ENCODE measurements at places on chromosomes 16 and 17.

DNA sequence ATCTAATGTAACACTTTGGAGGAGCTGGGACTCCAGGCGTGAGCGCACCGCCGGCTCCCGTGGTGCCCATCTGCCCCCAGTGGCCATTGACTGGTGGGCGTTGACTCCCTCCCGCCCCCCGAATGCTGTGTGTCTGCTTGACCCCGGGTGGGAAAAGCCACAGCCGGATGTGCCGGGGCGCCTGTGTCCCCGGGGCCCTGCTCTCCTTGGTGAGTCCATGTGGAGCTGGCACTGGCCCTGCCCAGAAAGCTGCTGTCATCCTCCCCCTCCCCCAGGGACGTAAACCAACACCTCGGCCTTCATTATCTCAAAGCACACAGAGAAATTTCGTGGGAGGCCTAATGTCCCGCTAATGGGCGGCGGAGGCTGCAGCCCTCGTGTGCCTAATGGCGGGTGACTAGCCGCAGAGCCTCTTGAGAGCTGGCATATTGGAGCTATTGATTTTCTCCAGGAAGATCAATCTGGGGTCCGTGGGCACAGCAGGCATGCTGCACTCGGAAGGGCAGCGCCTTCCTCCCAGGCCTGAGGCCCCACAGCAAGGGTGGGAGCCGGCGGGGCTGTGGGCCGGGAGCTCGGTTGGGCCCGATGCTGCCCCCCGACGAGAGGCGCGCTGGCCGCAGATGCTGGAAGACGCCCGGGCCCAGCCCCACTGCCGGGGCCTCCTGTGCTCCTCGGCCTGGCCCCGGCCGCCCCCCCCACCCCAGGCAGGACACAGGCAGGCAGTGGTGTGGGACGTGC is 4.0 kb upstream of the PERCC1 start:
- DNase-seq = no peak

DNA sequence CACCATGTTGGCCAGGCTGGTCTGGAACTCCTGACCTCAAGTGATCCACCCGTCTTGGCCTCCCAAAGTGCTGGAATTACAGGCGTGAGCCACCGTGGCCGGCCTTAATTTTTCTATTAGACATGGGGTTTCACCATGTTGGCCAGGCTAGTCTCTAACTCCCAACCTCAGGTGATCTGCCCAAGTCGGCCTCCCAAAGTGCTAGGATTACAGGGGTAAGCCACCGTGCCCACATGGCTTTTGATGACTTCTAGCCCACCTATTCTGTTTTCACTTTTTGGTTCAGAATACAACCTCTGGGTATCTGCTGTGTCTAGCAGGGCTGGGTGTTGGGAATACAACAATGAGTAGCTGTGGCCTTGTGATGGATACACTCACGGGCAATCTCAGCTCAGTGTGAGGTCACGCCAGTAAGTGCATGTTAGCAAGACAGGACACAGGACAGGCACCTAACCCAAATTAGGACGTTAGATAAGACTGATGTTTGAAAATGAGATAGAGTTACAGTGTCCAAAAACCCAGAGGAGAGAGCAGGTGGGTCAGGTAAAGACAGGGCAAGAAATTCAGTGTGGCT is 14.1 kb upstream of the YWHAE start:
- no peak for DNase-seq

- no peak for DNase-seq
Measured at GRCh38 chr17:17144916-17145665, 61.0 kb downstream of the PLD6 start.

GRCh38 chr16:50305441-50306061 is 39.2 kb downstream of the ADCY7 start:
- no peak for DNase-seq

DNA sequence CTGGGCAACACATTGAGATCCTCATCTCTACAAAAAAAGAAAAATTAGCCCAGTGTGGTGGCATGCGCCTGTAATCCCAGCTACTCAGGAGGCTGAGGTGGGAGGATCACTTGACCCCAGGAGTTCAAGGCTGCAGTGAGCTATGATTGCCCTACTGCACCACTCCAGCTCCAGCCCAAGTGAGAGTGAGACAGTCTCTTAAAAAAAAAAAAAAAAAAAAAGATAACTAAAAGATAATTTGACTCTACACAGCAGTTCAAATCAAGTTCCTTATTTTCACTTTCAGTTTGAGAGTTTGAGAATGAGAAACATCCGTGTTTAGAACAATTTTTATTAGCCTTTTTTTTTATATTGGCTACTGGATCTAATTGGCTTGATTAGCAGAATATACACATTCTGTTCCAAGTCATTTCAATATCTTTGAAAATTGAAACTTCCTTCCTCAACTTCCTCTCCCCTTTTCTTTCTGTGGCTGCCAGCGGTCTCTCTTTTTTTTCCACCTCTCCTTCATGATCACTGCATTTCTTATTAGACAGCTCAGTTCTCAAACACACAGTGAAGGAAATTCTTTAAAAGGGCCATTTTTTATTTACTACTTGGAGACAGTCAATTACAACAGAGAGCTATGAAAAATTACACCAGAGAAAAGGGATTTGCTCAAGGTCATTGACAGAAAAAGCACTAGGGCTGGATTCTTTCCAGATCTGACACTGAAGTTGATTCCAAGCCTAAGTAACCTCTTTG is 4.5 kb upstream of the ACSF2 start:
- DNase-seq = no peak

DNA sequence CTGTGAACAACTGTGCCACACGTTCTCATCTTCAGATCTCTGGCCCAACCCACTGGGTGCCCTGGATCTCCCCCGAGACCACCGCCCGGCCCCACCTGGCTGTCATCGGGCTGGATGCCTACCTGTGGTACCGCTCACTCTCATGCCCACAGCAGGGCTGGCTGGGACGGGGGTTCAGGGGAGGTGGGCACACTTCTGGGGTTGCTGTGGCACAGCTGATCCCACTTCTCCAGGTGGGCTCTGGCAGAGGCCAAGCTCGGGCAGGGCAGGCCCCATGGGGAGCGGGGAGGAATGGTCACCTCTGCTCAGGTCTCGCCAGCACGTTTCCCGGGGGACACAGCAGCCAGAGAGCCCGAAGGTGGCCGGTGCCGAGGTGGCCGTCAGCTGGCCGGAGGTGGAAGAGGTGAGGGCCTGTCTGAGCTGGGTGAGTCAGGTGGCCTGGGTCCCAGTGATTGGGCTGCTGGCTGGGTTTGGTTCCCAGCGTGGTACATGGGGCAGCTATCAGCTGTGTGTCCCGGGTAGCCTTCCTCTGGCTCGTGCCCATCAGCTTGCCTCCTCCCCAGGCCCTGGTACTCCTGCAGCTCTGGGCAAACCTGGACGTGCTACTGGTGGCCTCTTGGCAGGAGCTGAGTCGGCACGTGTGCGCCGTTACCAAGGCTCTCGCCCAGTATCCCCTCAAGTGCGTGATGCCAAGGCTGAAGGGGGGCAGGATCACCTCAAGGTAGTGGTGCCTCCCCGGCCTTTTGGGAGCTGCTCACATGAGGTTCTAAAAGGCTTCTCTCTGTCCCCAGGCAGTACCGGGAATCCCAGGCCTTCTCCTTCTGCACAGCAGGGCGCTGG is 2.3 kb upstream of the MRPS34 start:
- DNase-seq = no peak

DNA sequence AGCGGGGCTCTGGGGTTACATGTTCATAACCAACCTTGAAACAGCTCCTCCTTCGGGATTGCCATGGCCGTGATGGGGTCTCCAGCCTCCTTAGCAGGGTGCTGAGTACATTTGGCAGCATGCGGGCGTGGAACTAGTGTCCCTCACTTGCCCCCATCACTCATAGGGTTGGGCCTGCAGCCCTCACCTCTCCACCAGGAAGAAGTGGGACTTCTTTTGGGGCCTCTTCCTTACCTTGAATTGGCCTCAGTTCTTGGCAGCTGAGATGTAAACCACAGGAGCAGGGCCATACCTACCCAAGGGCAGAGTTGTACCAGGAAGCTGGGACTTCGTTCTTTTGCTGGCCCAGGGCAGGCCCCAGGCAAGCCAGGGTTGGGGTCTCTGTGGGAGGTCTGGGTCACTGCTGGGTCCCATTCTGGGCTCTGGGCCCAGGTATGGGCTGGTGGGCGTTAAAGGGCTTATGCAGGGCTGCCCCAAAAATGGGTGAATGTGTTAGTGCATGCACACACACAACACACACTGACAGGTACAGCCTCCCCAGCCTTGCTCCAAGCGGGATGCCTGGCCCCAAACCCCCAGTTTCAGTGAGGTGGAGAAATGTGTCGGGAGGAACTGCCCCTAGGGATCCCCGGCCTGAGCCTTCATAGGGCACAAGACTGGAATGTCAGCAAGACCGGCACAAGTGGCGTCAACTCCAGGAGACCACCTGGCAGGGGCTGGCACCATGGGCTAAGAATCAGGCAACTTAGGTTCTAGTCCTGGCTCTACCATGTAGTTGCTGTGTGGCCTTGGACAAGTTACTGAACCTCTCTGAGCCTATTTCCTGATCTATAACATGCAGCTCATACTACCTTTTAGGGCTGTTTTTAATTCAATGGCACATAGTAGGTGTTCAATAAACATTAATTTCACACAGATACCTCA is 3.9 kb upstream of the KRT15 start:
- no peak for DNase-seq

DNA sequence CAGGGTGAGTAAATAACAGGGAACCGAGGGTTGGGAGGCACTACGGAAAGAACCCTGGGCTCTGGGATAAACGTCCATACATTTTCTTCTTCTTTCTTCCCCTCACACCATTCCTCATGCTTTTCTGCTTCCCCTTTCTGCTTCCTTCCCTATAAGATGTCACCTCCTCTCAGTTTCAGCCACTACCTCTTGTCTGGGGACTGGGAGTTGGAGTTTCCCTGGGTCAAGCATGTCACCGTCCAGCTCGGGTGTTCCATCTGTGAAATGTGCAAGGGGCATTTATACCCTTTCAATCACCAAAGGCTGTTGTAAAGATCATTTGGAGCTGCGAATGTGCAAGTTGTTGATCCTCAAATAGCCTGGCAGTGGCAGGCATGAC is 17.5 kb upstream of the CCL22 start:
- no peak for DNase-seq

GRCh38 chr17:31052187-31052889 is 42.4 kb upstream of the NF1 start:
- DNase-seq = peak; percentile 10

- peak; percentile 25 for DNase-seq
Measured at GRCh38 chr17:16415031-16415924, at the start of gene TRPV2. TRPV2 (plus strand) TSS chr17:16415571; CDS start chr17:16417669, 2,098 bp downstream.

GRCh38 chr16:67868290-67868689 is 4.6 kb upstream of the EDC4 start:
- DNase-seq = no peak

GRCh38 chr17:74214484-74215341 is 1.3 kb downstream of the TTYH2 start:
- DNase-seq = no peak

DNA sequence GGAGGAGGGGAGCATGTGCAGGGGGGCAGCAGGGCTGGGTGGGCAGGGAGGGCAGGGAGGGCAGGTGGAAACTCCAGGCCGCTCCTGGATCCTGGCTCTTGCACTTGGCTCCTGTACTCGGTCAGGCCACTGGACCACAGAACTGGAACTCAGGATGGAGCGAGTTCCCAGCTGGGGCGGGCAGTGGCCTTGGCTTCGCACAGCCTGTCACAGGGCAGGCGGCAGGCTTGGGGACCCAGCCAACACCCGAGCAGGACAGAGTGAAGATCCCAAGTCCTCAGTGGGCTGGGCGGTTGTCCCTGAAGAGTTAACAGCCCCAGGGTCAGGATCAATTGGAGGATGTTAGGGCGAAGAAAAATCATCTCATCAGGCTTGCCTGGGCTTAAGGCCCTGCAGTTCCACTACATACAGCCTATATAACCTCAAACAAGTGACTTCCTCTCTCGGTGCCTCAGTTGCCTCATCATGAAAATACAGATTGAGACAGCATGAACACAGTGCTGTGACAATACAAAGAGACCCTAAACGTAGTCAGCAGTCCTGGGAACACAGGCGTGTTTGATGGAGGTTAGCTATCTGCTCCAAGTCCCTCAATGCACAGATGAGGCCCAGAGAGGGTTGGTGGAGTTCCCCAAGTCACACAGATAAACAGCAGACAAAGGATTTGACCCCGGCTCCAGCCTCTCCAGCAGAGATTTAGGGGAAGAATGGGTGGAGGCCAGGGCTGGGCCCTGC is 21.9 kb downstream of the ZNF423 start:
- DNase-seq = no peak

DNA sequence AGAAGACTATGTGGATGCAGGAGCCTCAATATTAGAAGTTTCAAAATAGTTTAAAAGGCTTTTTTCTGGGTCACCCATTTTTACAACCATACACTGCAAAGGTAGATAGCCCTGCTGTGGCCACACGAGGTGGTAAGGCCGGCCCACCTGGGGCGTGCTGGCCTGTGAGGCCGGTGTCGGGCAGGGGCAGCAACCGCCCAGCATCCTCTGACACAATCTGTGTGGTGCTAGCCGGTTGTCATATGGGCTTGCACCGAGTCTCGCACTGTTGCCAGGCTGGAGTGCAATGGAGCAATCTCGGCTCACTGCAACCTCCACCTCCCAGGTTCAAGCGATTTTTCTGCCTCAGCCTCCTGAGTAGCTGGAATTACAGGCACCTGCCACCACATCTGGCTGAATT is 44.0 kb downstream of the CFAP20 start:
- DNase-seq = no peak

DNA sequence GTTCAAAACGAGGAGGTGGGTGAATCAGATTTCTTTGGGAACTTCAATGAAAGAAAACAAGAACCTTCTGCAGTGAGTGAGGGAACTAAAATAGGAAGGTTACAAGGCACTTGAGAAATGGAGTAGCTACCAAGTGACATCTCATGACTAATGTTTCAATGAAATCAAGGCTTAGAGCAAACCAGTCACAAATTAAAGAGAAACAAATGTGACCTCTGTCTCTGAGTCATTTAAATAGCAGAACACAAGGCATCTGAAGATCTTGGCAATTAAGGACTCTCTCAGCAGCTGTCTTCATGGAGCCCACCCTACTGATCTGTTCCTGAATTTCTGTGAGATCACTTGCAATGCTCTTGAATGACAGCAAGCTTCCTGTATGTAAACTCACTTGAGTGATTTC is 109.5 kb downstream of the CDH11 start:
- no peak for DNase-seq

GRCh38 chr17:77487211-77487629 is 346.5 kb downstream of the SEC14L1 start:
- no peak for DNase-seq

- no peak for DNase-seq
Measured at GRCh38 chr17:11238705-11239104, 2.3 kb upstream of the SHISA6 start.

All from T-helper 2 cell treated with Interferon-gamma antibody and Interleukin-4, amounts not matched to agents 5 μg/mL and 100 μg/mL, for 36 hours (primary cell).